ENCODE measurements at places on chromosomes 5 and 9.

DNA sequence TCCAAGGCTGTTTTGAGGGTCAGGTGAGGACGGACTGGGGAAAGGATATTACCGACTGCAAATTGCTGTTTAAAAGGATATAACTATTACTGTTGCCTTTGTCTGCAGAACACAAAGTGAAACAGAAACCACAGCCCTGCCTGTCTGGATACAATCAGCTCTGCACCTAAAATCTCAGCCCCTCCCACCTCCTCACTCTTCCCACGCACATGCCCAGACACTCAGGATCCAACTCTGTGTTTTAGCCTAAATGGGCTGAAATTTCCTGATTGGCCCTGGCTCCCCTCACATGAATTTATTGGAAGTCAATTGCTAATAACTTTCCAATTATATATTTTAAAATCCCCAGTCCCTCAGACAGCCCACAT, 176.3 kb upstream of the PPP1R26 start:
- no peak for DNase-seq

GRCh38 chr5:93675460-93676450, 65.6 kb downstream of the POU5F2 start:
- no peak for DNase-seq

- no peak for DNase-seq
Measured at GRCh38 chr9:131666029-131666428, 73.8 kb downstream of the RAPGEF1 start.

GRCh38 chr5:78659714-78660113, 11.1 kb upstream of the LHFPL2 start:
- no peak for DNase-seq

DNA sequence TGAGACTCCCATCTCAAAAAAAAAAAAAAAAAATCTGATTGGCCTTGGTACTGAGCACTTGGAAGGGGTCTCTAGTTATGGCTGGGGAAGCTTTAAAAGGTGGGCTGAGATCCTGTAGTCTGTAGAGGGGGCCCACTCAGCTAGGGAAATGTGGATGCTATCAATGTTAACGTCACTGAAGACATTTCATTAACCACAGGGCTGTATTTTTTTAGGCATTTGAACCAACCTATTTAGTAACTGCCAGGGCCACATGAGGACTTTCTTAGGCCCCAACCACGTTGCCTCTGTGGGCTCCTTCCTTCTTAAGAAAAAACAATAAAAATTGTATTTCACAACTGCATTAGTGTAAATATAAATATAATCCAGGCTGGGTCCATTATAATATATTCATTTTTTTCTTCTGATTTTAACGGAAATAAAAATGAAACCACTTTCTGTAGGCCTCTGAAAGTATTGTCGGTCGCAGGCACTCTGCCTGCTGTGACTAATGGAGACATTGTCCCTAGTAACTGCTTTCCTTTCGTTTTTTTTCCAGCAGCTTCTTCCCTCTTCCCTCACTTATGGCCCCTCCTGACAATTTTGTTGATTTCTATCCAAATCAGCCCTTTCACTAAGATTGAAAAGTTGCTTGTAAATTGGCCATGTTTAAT, 71.6 kb downstream of the GCNT1 start:
- no peak for DNase-seq

DNA sequence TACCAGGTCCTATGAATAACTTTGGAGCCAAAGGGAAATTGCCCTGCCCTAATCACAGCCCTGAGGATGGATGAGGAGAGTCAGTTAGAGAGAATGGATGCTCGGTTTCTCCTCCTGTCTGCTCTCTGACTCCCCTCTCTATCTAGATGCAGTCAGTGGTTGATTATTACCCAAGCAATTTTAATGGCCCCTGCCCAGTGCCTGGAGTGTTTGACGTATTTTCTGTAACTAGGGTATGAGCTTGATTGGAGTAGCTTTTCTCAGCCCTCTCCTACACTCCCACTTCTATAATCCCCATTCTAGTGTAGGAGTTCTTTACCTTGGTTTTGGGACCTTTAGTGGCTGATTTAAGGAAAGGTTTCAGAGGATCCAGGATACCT, 60.4 kb downstream of the DOCK2 start:
- DNase-seq: no peak

GRCh38 chr5:31232273-31232888, 38.9 kb downstream of the CDH6 start:
- DNase-seq: no peak

GRCh38 chr9:20396509-20396908, 225.8 kb downstream of the MLLT3 start:
- DNase-seq: no peak

- DNase-seq: no peak
Measured at GRCh38 chr5:179339081-179339480, 6.2 kb downstream of the ADAMTS2 start.

DNA sequence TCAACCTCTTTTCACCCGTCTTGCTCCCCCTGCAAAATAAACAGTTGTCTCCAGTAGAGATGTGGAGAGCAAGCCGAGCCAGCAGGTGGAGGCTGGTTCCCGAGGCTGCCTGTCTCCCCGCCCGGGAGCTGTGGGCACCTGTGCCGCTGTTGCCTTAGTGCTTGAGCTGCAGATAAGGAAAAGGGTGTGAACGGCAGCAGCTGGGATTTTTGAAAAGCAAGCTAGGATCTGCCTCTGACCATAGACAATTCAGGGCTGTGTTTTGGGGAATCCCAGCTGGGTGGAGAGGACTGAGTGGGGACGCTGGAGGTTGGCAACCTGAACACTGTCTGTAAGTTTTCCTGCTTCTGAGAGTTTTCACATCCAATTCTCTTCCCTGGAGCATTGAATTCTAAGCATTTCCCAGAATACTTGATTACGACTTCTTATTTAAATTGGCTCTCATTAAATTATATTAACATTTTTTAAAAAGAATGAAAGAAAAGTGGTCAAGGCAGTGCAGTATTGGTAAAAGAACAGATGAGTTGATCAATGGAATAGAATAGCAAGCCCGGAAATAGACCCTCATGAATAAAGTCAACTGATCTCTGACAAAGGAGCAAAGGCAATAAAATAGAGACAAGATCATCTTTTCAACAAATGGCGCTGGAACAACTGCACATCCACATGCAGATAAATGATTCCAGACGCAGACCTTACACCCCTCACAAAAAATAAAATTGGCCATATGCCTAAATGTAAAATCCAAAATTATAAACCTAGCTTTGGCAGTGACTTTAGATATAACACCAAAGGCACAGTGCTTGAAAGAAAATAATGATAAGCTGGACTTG, 9.7 kb downstream of the WNK2 start:
- no peak for DNase-seq

- no peak for DNase-seq
Measured at GRCh38 chr9:33809506-33809905, 7.5 kb upstream of the UBE2R2 start.

GRCh38 chr5:181241393-181241975, 2.2 kb downstream of the RACK1 start:
- DNase-seq: no peak

GRCh38 chr9:138082918-138083636, 205.5 kb downstream of the CACNA1B start:
- no peak for DNase-seq

GRCh38 chr9:86707932-86708510, 239.3 kb downstream of the GAS1 start:
- no peak for DNase-seq

- no peak for DNase-seq
Measured at GRCh38 chr5:131993676-131994075, 17.8 kb downstream of the ACSL6 start.

GRCh38 chr5:43256261-43256966, 56.8 kb downstream of the HMGCS1 start:
- DNase-seq: no peak

GRCh38 chr5:107104040-107104995, 566.4 kb downstream of the EFNA5 start:
- DNase-seq: no peak

DNA sequence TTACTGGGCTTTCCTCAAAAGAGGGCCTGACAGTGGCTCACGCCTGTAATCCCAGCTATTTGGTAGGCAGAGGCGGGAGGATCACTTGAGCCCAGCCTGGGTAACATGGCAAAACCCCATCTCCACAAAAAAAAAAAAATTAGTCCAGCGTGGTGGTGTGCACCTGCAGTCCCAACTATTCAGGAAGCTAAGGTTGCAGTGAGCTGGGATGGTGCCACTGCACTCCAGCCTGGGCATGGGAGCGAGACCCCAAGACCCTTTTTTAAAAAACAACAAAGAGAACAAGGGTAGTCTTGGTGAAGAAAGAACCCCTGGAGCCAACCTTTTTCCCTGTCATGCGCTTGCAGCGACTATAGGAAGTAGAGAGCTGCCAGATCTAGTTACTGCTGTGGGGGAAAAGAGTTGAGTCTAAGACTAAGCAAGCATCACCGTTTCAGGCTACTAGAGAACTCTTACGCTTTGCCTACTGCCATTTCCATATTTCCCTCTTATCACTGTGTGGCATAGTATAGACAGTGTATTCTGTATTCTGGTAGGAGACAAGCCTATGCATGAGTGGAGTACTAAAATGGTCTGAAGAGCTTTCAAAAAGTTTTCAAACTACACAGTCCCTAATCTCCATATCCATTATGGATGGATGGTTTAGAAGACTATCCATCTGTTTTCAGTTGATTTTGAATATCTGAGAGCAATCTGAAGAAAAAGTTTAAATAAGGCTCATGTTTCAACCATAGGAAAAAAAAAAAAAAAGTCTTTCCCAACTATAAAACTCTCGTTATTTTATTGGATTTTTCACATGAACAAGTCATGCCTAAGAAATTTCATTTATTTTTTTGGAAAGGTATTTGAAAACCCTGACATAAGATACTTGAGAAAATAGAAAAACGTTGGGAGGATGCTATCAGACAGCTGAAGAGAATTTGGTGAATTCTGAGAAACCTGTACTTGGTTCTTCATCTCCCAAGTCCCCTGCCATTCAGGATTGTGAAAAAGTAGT, 2.6 kb downstream of the C9orf40 start:
- no peak for DNase-seq

DNA sequence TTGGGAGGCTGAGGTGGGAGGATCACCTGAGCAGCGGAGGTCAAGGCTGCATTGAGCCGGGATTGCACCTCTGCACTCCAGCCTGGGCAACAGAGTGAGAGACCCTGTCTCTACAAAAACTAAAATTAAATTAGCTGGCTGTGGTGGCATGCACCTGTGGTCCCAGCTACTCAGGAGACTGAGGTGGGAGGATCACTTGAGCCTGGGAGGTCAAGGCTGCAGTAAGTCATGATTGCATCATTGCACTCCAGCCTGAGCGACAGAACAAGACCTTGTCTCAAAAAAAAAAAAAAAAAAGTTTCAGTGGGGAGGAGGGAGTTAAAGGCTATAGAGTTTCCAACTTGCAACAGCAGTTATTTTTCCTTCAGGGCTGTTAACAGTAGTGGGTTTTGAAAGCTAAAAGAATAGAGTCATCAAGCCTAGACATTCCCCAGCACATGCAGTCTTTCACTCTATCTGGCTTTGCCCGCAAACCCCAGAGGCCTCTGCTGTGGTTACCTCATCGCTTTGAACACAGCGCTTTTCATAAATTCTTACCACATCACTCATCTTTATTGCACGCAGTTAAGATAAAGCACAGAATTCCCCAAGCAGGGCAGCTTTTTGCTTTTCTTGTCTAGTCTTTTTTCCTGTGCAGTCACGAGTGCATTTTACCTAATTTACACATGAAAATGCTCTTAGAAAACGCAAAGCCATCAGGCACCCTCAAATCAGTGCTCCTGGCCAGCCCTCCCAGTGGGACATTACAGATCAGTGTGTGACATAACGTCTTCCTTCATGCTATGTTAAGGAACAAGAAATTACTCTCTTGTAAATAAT, 8.7 kb upstream of the SLC2A8 start:
- DNase-seq: peak; percentile 73

- DNase-seq: no peak
Measured at GRCh38 chr5:139561655-139562451, 714 bp downstream of the UBE2D2 start.

- DNase-seq: no peak
Measured at GRCh38 chr9:86022687-86023266, 76.6 kb downstream of the GOLM1 start.

- DNase-seq: no peak
Measured at GRCh38 chr9:107868186-107868585, 378.6 kb upstream of the KLF4 start.

DNA sequence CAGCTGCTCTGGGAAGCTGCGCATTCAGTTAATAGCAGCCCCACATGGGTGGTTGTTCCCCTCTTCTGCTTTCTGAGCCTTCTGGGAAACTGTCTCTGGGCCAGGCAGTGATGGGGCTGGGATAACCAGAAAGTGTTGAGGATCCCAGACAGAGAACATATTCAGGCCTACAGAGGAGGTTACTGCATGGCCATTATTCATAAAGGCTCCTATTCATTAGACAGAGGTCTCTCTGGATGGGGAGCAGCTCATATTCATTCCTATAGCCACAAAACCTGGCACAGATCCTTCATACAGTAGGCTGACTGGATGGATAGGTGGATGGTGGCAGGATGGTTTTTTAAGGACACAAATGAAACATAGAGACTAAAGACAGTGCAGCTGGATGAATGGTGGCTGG, 76.3 kb downstream of the HSPA4 start:
- DNase-seq: no peak

GRCh38 chr5:74021126-74021525, 395.1 kb downstream of the ARHGEF28 start:
- DNase-seq: no peak

All from stimulated activated CD8-positive, alpha-beta memory T cell treated with anti-CD3 and anti-CD28 coated beads, Interleukin-4, amount 100 ng/mL, for 4 hours (primary cell).